ENCODE measurements at places on chromosomes 2 and 18.

GRCh38 chr2:90645-91312, 44.5 kb upstream of the FAM110C start:
- DNase-seq, result no peak

- DNase-seq, result no peak
These were observed 410.9 kb upstream of the CYRIA start for GRCh38 chr2:17076533-17076932.

- DNase-seq, result no peak
These were observed 43.4 kb downstream of the ZNF516 start for GRCh38 chr18:76451396-76452331.

DNA sequence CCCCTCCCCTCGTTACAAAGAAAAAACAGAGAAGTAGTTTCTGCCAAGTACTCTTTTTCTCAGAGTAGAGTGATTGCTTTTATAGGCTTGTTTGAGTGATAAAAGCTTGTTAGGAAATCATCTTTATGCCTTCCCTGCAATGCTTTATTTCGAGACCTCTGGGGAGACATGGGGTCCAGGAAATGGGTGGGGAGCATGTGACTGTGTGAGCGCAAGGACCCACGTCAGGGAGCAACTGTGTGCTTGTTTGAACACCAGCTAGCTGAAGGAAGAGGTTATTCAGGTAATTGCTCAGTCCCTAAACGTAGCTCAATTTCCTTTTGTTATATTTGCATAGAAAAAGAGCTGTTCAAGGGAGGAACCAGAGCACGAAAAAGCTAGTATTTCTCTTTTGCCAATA, 187.3 kb downstream of the FAM210A start:
- no peak for DNase-seq

- no peak for DNase-seq
These were observed 9.7 kb upstream of the SLC39A10 start for GRCh38 chr2:195647302-195647701.

- DNase-seq, result no peak
These were observed 63.5 kb downstream of the LAMA3 start for GRCh38 chr18:23752796-23753195.

DNA sequence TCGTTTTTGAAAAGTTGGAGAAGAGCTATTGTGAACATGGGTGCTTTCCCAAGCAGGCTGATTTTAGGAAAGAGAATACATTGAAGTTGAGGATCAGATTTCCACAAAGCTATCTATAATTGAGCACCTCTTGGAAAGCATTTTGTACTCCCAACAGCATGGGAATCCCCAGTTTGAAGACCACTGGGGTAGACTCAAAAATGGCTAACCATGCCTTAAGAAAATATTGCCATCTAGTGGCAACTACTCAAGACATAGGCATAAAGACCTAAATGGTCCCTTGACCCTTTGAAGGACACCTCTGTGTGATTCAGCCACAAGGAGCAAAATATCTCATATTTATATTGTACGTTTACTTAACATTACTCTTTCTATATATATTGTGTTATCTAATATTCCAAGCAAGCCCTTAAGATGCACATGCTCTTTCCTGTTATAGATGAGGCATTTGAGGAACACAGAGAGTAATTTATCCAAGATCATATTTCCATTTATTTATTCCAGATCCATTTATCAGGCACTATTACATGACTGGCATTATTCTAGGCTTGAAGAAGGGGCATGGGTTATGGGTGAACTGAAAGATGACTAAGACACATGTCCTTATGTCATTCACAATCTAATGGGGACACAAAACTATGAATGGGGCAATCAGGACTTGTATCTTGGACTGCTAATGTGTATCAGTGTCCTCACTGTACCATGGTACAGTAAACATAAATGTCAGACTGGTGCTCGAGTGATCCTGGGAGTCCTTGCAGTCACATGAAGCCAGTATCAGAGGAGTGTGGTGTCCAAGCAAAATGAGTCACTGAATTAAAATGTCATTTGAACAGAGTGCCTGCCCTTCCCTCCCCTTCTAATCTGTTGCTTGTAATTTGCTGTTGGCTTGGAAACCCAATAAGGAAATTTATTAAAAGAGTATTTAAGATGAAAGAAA, 121.0 kb upstream of the XPO1 start:
- DNase-seq, result peak; percentile 14

GRCh38 chr2:230981704-230982103, 14.2 kb upstream of the SPATA3 start:
- no peak for DNase-seq

DNA sequence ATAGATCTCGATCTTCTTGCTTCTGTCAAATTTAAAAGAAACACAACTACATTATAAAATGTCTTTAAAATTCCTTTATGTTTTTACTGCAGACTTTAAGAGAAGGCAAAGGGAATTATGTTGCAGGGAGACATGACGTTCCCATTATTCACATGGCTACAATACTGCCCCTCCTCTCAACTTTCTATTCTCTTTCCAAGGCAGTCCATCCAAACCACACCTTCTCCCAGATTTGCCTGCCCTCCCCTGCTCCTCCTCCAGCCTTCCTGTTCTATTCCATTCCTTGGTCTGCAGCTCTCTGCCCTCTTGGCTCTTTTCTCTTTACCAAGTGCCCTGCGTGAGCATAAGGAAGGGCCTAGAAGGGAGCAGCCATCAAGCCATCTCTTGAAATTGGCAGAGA, 61.3 kb downstream of the NABP1 start:
- no peak for DNase-seq

GRCh38 chr2:133523406-133523805, 44.9 kb downstream of the NCKAP5 start:
- no peak for DNase-seq

All from NCI-H2171 treated with DMSO at 0.1 percent for 48 hours (cell line).